ENCODE measurements at places on chromosomes 6 and 20.

- DNase-seq = no peak
Measured at GRCh38 chr6:38152620-38153019, 333.1 kb downstream of the ZFAND3 start.

DNA sequence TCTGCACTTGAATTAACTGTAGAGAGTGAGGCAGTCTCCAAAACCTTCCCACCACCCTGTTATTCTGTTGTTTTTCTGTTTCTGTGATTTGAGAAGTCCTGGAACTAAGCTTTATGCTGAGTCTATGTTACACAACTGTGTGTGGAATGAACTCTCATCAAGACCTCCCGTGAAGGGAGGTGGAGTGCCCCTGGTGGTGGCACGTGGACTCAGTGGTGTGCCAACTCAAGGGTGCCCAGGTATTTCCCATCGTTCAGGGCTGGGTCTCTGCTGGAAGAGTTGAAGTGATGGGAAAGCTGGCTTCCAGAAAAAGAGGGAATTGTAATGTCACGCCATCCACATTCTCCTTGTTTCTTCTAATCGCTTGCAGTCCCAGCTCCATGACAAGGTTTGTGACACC lies 374.2 kb downstream of the SMOC2 start:
- DNase-seq = no peak

- peak; percentile 46 for DNase-seq
Measured at GRCh38 chr6:141848029-141848890, 284.5 kb upstream of the GJE1 start.

DNA sequence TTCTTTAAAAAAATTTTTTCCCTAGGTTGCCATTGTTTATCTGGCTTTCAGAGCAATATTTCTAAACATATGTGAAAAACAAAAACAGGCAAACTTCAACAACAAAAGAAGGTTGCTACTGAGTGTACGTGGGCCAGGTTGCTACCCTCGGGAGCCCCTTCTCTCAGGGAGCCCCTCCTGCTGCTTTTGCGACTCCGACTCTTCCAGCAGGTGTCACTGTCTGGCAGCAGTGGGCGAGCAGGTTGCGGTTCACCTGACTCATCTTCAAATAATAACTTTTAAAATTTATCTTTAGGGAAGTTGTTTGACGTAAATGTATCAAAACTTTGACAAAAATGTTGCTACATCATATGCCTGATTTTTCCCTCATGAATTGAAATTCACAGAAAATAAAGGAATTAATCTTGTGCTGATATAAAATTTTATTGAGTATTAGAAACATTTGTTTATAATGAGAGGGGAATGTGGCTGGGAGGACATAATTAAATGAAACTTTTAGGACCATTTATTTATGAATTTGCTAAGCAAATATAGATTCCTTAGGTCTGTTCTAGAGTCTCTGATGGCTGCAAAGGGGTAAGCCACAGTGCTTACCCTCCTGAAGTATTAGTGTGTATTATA lies 138.8 kb downstream of the HIVEP1 start:
- peak; percentile 55 for DNase-seq

DNA sequence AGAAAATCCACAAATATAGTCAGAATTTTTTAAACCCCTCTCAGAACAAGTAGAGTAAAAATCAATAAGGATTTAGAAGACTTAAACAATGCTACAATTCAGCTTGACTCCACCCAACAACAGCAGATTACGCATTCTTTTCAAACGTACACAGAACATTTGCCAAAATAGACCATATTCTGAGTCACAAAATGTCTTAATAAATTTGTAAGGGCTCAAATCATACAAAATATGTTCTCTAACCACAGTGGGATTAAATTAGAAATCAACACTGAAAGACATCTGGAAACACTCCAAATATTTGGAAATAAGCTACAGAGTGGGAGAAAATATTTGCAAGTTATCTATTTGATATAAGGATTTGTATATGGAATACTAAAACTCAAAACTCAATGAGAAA lies 164.2 kb upstream of the AKAP12 start:
- DNase-seq = no peak

GRCh38 chr6:147131532-147132128 lies 72.6 kb upstream of the STXBP5 start:
- no peak for DNase-seq

DNA sequence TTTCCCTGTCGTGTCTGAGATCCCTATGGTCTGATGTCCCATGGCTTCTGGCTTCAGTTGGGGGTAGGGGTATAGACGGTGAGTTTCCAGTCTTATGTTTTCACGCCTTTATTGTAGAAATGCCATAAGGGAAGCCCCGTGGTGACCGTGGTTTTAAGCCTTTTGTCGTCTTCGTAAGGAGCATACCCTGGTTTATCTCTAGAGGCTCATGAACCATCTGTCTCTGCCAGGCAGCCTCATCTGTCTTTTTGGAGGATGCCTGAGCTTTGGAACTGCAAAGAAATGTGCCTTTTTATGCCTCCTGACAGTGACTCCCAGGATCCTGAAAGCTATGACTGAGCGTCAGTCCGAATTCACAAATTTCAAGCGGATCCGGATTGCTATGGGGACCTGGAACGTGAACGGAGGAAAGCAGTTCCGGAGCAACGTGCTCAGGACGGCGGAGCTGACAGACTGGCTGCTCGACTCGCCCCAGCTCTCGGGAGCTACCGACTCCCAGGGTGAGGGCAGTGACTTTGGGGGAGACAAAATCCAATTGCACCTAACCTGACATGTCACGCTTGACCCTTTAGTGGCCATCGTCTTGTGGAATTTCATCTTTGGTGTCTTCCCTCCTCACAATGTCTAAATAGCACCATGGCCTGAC lies 84.6 kb downstream of the SYNJ2 start:
- no peak for DNase-seq

- no peak for DNase-seq
Measured at GRCh38 chr20:25510721-25511120, 74.6 kb downstream of the NINL start.
